ENCODE measurements at places on chromosomes 4 and X.

- H3K36me3 ChIP-seq = no peaks in the 10 kb centered on the region
- peaks cover 2% of the 10 kb centered on the region for H3K27me3 ChIP-seq
- H3K4me1 ChIP-seq = no peaks in the 10 kb centered on the region
- DNase-seq = no peak
- H3K4me3 ChIP-seq = no peak overlapping the region
- no peak overlapping the region for H3K27ac ChIP-seq
These were observed 112.7 kb downstream of the USP46 start for GRCh38 chr4:52546449-52546848.

GRCh38 chrX:109826954-109827708 lies 94.1 kb upstream of the ACSL4 start:
- no peak overlapping the region for H3K27ac ChIP-seq
- H3K36me3 ChIP-seq = no peaks in the 10 kb centered on the region
- H3K27me3 ChIP-seq = no peaks in the 10 kb centered on the region
- no peak overlapping the region for H3K4me3 ChIP-seq
- H3K4me1 ChIP-seq = no peaks in the 10 kb centered on the region
- DNase-seq = no peak

DNA sequence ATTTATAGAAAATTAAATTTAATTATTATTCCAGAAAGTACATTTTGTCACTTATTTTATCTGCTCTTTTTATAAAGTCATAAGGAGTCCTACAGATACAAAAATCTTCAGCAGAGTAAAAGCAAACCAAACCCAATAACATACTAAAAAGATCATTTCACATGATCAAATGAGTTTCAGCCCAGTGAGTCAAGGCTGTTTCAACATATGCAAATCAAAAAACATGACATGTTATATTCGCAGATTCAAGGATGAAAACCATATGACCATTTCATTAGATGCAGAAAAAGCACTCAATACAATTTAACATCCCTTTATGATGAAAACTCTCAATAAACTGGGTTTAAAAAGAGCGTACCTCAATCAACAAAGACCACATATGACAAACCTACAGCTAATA lies 214.3 kb downstream of the FAT4 start:
- H3K4me1 ChIP-seq = no peaks in the 10 kb centered on the region
- no peaks in the 10 kb centered on the region for H3K27me3 ChIP-seq
- no peak for DNase-seq
- no peak overlapping the region for H3K27ac ChIP-seq

DNA sequence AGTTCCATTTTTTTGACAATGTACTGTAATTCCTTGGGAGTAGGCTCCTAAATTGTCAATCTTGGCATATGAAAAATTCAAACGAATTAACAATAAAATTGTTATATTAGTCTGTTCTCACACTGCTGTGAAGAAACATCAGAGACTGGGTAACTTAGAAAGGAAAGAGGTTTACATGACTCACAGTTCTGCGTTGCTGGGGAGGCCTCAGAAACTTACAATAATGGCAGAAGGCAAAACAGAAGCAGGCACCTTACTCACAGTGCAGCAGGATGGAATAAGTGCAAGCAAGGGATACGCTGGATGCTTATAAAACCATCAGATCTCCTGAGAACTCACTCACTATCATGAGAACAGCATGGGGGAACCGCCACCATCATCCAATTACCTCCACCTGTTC lies 246.4 kb upstream of the TRAM1L1 start:
- H3K36me3 ChIP-seq = no peaks in the 10 kb centered on the region
- H3K4me1 ChIP-seq = no peaks in the 10 kb centered on the region
- DNase-seq = no peak
- no peak overlapping the region for H3K27ac ChIP-seq
- no peaks in the 10 kb centered on the region for H3K27me3 ChIP-seq

DNA sequence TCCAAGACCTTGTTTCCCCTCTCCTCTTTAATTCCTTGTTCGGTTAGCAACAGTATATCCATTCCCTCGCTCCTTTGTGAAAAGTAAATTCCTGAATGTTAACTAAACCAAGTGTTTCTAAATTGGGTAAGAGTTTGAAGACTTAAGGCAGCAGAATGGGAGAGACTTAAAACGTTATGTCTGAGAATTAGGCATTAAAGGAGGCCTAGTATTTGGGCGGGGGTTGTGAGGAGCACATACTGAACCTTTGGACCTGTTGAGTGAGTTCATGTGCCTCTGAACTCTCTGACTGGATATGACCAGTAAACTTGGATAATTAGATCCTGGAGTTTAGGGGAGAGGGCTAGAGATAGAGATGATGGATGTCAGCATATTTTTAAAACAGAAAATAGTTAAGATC lies 1.2 kb downstream of the MSMO1 start:
- DNase-seq = no peak
- H3K27ac ChIP-seq = no peak overlapping the region
- H3K4me3 ChIP-seq = no peak overlapping the region
- H3K36me3 ChIP-seq = peaks cover 38% of the 10 kb centered on the region
- no peaks in the 10 kb centered on the region for H3K27me3 ChIP-seq
- peaks cover 45% of the 10 kb centered on the region for H3K4me1 ChIP-seq

GRCh38 chr4:46266106-46266505 lies 123.8 kb downstream of the GABRA2 start:
- H3K27me3 ChIP-seq = no peaks in the 10 kb centered on the region
- no peak overlapping the region for H3K27ac ChIP-seq
- no peaks in the 10 kb centered on the region for H3K36me3 ChIP-seq
- no peak for DNase-seq
- no peak overlapping the region for H3K4me3 ChIP-seq
- no peaks in the 10 kb centered on the region for H3K4me1 ChIP-seq

DNA sequence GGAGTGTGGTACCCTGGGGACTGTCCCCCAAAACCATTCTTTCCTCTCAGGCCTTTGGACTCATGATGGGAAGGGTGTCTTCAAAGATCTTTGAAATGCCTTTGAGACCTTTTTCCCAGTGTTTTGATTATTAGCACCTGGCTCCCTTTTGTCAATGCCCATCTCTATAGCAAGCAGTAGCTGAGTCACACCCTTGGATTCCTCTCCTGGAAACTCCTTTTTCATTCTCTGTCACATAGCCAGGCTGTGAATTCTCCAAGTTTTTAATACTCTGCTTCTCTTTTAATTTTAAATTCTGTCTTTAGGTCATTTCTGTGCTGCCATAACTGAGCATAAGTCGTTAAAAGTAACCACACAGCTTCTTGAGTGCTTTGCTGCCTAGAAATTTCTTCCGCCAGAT lies 29.7 kb downstream of the IL21 start:
- H3K27ac ChIP-seq = no peak overlapping the region
- H3K36me3 ChIP-seq = no peaks in the 10 kb centered on the region
- peaks cover 5% of the 10 kb centered on the region for H3K27me3 ChIP-seq
- no peak overlapping the region for H3K4me3 ChIP-seq

DNA sequence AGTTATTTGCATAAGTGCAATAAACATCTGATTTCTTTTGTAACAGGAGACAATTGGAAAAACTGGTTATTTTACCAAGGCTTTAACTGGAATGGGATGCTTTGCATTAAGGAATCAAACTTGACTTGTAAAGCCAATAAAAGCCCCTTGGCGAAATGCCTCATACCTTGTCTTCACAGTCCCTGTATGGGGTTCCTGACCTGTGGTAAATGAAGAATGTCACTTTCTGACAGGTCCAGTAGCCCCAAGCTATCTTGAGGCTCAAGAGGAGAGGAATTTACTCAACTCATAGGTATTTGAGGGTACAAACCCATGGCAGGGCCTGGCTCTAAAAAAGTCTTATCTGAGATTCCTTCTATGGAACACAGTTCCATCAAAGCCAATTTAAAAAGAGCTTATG lies 78.0 kb downstream of the ACOX3 start:
- H3K27me3 ChIP-seq = no peaks in the 10 kb centered on the region
- H3K36me3 ChIP-seq = peaks cover 2% of the 10 kb centered on the region
- no peak for DNase-seq
- no peak overlapping the region for H3K4me3 ChIP-seq
- H3K27ac ChIP-seq = no peak overlapping the region

DNA sequence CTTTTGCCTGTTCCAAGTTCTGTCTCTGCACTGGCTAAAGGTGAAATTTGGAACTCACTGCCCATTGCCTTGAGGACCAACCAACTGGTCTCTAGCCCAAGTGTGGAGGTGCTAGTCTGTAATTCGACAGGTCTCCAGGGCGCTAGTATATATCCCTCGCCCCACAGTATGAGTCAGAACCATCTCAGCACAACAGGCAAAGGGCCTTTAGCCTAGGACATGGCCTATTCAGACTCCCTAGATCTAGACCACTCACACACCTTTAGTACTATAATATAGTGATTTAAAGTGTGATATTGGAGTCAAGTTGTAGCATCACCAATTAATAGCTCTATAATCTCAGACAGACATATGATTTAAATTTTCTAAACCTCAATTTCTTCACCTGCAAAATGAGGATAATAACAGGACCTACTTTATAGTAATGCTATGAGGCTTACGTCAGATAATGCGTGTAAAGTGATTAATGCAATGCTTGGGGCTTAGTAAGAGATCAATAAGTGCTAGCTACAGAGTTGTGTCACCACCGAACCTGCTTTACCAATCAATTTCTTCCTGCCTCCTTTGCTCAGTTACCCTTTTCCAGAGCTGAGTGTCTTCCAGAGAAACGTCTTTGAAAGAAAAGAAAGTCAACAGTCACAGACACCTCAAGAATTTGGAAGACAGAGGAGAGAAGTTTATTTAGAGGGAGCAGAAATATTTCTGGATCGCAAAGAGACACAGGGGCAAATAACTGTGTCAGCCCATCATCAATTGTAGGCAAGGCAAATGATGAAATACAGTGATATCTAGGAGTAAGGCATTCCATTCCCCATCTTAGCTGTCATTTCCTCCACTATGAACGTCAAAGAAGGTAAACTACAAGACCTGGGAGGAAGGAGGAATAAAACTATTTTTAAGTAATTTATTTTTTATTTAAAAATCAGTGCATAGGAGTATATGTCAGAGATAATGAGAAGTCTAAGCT lies 2.3 kb downstream of the NOX1 start:
- H3K36me3 ChIP-seq = no peaks in the 10 kb centered on the region
- peaks cover 8% of the 10 kb centered on the region for H3K4me1 ChIP-seq
- no peak for DNase-seq
- H3K27me3 ChIP-seq = peaks cover 2% of the 10 kb centered on the region

- H3K27me3 ChIP-seq = no peaks in the 10 kb centered on the region
- no peak overlapping the region for H3K27ac ChIP-seq
- DNase-seq = no peak
- H3K4me1 ChIP-seq = no peaks in the 10 kb centered on the region
These were observed 148.8 kb upstream of the MID1 start for GRCh38 chrX:10769195-10769594.

DNA sequence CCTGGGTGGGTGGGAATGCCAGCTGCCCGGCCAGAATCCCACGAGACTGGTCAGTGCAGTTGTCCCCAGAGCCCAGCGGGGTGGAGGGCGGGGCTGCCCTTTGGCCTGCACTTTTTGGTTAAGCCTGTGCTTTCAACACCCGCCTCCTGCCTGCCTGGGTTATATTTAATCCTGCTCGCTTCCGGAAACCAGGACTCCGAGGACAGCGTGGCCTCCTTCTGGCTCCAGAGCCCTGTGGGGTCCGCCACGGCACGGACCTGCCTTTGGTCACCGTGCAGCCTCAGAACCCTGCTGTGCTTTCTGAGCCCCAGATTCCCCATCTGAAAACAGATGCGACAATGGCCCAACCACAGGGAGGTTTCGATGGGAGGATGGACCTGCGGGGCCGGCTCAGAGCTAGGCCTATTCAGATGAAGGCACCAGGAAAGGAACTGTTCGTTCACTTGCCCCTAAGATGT lies 29.4 kb upstream of the KIAA0232 start:
- no peaks in the 10 kb centered on the region for H3K36me3 ChIP-seq
- no peak overlapping the region for H3K27ac ChIP-seq
- no peaks in the 10 kb centered on the region for H3K27me3 ChIP-seq
- no peak overlapping the region for H3K4me3 ChIP-seq
- peaks cover 15% of the 10 kb centered on the region for H3K4me1 ChIP-seq

DNA sequence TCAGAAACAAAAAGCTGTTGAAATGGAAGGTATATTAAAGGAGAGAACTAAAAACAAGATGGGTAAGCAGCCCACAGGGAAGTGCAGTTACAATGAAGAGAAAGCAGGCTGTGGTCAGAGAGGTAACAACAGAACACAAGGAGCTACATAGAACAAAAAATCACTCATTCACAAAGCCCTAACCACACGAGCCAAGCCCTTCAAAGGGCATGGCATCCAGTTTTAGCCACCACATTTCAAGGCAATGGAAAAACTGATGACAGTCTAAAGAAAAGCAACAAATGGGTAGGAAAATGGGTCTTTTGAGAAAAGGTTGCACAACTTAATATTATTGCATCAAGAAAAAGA lies 37.5 kb downstream of the KDR start:
- no peak overlapping the region for H3K27ac ChIP-seq
- DNase-seq = no peak
- H3K4me3 ChIP-seq = no peak overlapping the region
- H3K27me3 ChIP-seq = no peaks in the 10 kb centered on the region
- H3K4me1 ChIP-seq = no peaks in the 10 kb centered on the region

DNA sequence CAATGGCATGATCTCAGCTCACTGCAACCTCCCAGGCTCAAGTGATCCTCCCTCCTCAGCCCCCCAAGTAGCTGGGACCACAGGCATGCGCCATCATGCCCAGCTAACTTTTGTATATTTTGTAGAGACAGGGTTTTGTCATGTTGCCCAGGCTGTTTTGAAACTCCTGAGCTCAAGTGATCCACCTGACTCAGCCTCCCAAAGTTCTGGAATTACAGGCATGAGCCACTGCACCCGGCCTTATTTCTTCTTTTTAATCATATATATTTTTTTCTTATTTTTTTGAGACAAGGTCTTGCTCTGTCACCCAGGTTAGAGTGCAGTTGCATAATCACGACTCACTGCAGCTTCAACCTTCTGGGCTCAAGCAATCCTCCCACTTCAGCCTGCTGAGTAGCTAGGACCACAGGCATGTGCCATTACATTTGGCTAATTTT lies 184.0 kb downstream of the TSPAN5 start:
- H3K4me1 ChIP-seq = peaks cover 25% of the 10 kb centered on the region
- no peak for DNase-seq
- H3K27ac ChIP-seq = no peak overlapping the region

DNA sequence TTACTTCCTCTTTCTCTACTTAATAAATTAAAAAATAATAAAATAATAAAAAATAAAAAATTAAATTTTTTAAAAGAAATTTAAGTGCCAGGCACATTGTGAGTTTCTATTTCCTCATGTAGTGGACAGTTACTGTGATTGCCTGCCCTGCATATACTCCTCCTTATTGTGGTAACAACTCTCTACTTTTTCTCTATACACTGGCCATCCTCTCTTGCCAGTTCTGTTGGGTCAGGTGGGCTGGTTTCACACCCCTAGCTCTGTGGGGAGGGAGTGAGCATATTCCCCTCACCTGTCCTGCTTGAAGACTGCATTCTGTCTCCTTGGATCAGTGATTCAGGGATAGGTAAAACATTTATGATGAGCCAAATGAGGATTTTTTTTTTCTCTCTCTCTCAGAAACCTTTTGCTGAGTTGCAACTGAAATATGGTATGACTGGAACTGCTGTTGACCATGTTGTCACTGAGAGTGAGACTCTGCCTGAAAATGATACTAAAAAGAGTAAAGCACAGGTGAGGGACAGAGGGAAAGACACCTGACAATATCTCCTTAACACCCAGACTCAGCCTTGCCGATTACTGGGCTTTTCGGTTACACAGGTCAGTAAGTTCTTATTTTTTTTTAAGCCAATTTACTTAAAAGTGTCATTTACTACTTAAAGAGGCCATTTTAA lies 37.2 kb downstream of the CXXC4 start:
- DNase-seq = no peak
- no peak overlapping the region for H3K27ac ChIP-seq
- no peaks in the 10 kb centered on the region for H3K4me1 ChIP-seq
- H3K4me3 ChIP-seq = no peak overlapping the region

All from activated CD8-positive, alpha-beta T cell treated with anti-CD3 and anti-CD28 coated beads, Interleukin-2, amount 10 ng/mL, durations not matched to agents 7 days and 5 days (primary cell).